ENCODE measurements at places on chromosomes 5 and 9.

DNA sequence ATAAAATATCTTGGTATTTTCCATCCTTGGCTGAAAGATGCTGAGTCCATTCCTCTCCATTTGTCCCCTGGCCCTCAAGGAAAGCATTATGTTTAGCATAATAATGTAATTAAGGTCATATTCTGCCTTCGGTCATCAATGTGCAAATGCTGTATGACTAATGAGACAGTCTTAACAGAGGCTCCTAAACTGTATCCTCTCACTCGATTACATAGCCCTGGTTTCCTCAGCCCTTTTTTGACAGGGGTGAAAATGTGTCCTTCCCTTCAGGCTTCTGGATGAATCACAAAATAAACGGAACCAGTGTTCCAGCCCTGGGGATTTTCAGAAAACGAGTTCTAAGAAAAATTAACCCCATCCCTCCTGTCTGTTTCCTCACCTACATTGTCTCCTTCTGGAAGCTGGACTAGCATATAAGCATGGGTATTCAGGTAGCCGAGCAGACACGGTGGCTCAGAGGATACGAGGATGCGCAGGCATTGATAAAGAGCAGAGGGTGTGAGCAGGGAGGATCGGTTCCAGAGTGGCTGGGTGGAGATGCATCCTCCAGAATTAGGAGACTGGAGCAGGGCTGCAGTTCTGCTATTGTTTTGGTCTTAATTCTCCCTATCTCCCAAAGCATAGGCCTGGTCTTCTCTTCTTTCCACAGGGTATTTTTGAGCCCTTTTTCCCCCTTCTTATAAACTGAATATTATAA is 742.9 kb downstream of the TLR4 start:
- H3K4me3 ChIP-seq: no peak overlapping the region
- no peak overlapping the region for H3K27ac ChIP-seq
- H3K4me1 ChIP-seq: no peaks in the 10 kb centered on the region
- H3K36me3 ChIP-seq: no peaks in the 10 kb centered on the region
- no peaks in the 10 kb centered on the region for H3K27me3 ChIP-seq

DNA sequence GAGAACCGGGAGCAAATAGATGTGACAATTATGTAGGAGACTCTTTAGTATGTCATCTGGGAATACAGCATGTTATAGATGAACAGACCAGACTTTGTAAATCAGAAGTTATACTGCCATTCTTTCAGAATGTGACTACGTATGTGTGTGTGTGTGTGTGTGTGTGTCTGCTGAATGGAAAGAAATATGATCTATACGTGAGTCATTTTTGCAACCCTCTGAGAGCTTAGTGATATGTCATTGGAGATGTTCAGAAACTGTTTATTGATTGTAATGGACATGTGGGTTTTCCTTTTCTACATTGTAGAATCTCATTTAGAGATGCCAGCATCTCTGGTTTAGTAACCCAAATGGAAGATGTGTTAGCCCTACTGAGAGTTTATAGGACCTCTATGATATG is 731.5 kb downstream of the TLE1 start:
- no peaks in the 10 kb centered on the region for H3K27me3 ChIP-seq
- no peak for DNase-seq
- H3K4me1 ChIP-seq: no peaks in the 10 kb centered on the region
- no peak overlapping the region for H3K4me3 ChIP-seq

DNA sequence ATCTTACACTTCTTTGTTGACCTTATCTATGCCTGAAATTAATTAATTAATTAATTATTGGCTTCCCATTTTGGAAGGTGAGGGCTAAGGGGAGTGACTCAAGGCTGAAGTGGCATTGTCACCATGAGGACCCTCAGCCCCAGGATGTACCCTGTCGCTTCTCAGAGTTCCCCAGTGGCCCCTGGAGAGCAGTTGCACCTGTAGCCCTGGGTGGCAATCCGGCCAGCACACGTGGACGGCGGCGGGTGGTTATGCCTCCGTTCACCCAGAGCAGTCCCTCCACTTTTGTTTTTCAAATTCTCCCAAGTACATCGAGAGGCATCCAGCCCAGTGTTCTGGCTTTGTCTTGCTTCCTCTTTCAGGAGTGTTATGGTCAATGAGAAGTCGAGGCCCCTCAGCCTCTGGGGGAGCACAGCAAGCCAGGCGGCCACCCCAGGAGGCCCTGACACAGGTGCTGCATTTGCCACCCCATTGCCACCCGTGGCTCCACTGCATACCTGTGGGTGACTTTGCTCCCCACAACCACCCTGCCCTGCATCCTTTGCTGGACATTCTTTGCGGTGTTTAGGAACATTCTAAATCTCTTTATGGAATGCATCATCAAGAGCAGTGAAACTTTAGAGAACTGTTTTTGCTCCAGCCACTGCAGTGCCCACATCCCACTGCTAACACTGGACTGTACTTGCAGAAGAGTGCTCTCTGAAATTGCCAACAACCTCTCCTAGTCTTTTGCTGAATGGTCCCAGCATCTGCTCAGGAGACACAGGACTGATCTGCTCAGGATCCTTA is 11.5 kb upstream of the IRX2 start:
- no peak overlapping the region for H3K27ac ChIP-seq
- no peaks in the 10 kb centered on the region for H3K4me1 ChIP-seq
- H3K36me3 ChIP-seq: no peaks in the 10 kb centered on the region
- DNase-seq: no peak

- DNase-seq: no peak
- H3K4me1 ChIP-seq: peaks cover 1% of the 10 kb centered on the region
- no peaks in the 10 kb centered on the region for H3K27me3 ChIP-seq
- H3K36me3 ChIP-seq: no peaks in the 10 kb centered on the region
Observed at GRCh38 chr5:88142636-88142885, 126.1 kb downstream of the TMEM161B start.
